ENCODE measurements at places on chromosomes 11 and 22.

- DNase-seq: no peak
Observed at GRCh38 chr22:27533105-27533745, 268.3 kb downstream of the MN1 start.

GRCh38 chr11:68973219-68973618, 7.6 kb downstream of the MRGPRD start:
- DNase-seq: no peak

GRCh38 chr11:121340032-121340580, 47.5 kb downstream of the SC5D start:
- DNase-seq: no peak

DNA sequence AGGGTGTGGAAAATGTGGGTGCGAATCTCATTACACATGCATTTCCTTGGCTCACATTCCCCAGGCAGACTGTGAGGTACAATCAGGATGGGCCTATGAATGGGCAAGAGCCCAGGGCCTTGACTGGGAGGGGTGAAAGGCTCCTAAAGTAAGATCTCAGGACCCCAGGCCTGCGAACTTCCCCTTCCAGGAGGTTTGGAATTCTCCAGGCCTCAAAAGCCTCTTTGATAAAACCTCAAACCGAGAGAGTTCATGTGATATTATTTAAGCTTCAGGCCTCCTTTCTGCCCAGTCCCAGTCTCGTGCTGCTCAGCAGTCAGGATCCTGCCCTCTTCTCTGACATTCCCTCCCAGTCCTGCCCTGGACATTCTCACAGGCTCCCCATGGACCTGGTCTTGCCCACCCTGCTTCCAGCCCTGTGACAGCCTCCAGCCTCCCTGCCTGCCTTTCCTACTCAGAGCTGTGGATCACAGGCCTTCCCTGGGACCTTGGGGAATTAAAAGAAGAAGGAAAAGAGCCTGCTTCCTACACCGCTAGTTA, 37.3 kb upstream of the TEAD1 start:
- no peak for DNase-seq

DNA sequence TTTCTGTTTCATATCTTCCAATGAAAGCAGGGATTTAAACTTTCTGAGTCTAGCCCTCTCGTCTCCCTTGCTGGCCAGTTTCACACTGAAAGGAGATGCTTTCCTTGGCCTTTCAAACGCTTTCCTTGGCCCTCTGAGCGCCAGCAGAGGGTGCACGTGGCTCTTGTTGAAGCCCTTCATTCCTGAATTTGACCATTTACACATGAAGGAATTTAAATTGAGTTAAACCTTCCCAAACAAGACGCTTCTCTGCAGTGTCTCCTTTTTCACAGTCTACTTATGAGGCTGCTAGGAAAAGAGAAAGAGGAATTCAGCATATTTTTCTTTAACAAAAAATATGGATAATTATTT, 21.6 kb downstream of the NNMT start:
- DNase-seq: no peak

DNA sequence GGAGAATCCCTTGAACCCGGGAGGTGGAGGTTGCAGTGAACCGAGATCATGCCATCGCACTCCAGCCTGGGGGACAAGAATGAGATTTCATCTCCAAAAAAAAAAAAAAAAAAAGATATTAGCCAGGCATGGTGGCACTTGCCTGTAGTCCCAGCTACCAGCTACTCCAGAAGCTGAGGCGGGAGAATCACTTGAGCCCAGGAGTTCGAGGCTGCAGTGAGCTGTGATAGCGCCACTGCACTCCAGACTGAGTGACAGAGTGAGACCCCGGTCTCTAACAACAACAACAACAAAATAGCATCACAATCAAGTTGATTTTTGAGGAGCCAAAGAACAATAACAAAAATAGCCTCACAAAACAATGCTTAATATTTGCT, 2.3 kb downstream of the PMM1 start:
- DNase-seq: no peak

DNA sequence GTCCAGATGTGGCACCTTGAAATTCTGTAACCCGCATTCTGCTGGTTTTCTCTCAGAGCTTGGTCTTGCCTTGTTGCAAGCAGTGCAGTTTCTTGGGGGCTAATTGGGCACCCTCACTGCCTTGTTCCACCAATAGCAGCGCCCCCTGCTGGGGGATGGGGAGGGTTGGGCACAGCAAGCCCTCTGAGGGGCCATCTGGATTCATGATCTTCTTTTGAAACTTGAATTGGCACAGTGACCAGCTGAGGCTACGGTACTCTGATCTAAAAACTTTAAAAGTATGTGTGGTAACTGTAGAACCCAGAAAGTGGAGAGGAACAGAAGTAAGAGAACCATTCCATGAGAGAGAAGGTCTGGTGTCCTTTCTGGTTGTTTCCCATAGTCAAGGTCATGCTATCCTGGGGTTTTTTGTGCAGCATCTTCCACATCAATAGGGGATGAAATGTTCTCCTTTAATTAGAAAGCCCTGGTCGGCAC, 64.2 kb downstream of the MED15 start:
- peak; percentile 61 for DNase-seq

DNA sequence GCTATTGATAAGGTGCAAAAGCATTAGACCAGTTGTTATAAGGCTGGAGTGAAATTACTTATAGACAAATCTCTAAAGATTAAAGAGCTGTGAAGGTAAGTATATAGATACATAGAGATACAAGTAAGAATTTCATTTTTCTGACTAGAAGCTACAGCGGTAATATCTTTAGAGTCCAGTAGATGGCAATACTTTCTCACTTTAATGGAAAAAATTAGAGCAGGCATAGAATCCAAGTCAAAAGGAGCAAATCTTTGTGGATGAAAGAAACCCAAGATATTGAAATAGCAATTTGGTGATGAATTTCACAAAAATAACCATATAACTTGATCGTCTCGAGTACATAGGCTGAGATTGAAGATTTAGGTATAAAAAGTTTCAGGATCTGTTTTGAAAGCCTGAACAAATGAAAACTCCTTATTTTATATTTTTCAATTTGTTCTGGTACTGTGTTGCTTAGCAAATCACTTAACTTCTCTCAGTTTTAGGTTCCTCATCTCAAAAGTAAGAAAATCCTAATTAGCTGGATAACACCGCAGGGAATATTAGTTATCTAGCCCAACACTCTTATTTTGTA, 81.9 kb downstream of the UVRAG start:
- no peak for DNase-seq

GRCh38 chr11:8006349-8006977, 19.3 kb downstream of the EIF3F start:
- DNase-seq: peak; percentile 29

DNA sequence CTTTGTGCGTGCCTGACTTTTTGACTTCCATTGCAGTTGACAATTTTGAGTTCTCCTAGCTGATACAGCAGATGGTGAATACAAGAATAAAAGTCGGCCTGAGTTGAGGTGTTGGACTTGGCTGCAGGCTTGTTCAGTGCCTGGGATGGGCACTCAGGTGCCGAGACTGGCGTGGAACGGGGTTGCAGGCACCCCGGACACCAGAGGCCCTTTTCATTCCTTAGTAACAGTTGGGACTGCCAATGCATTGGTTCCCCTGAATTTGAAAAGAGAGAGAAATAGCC, 1.3 kb downstream of the PHRF1 start:
- DNase-seq: no peak

GRCh38 chr11:24762076-24762475, 265.2 kb downstream of the LUZP2 start:
- no peak for DNase-seq

- no peak for DNase-seq
Observed at GRCh38 chr22:49660794-49661781, 166.6 kb downstream of the BRD1 start.

GRCh38 chr11:8785998-8786397, 103.4 kb downstream of the RPL27A start:
- DNase-seq: no peak

DNA sequence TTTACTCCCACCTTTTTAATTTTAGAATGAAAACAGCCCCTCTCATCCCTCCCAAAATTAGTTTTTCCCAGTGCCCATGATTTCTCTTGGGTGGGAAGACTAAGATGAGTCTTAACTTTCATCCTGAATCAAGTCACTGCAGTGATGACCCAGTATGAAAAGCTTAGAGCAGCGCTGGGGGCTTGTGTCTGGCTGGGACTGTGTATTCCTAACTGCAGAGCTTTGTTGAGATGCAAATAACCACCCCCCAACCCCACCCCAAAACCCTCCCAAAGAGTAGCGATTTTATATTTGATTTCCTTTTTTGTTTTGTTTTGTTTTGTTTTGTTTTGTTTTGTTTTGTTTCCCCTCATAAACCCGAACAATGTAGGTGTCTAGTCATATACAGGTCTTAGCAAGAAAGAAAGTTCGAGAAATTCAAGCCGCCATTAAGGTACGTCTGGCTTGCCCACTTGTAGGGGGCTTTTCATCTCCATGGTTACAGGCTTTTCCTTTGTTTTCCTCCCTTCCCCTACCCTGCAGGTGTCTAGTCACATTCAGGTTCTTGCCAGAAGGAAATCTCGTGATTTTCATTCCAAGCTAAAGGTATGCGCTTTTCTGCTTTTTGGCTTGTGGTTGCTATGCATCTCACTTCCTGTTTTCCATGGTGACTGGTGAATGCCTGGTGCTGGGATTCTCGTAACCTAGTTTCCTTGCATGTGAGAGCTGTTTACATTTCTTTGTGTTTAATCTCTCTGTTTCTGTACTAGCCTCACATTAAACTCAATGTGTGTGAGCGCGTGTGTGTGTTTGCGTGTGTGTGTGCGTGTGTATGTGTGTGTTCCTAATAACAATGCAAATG, 144.6 kb upstream of the RASSF10 start:
- DNase-seq: no peak

GRCh38 chr11:76455331-76455730, 10.5 kb downstream of the EMSY start:
- DNase-seq: no peak

GRCh38 chr11:16987205-16987568, 27.0 kb downstream of the PLEKHA7 start:
- DNase-seq: no peak

DNA sequence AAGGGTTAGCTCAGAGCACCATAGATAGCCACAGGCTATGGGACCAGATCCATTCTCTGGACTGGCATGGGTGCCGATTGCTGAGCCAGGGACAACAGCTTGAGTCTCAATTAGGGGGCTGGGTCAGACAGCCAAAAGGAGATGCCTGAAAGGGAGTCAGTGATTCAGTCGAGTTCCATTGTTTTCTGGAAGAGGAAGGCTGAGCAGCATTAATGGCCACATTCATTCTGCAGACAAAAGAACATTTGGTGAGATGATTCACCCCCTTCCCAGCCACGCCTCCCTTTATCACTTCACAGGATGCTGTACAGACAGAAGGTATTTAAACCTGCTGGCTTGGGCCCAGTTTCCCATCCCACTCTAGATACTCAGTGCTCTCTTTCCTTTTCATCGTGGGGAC, 131.9 kb downstream of the ADAMTS15 start:
- DNase-seq: no peak

GRCh38 chr11:89279176-89279575, 101.5 kb downstream of the TYR start:
- DNase-seq: no peak

GRCh38 chr11:57116654-57117053, 65.1 kb upstream of the LRRC55 start:
- DNase-seq: no peak

DNA sequence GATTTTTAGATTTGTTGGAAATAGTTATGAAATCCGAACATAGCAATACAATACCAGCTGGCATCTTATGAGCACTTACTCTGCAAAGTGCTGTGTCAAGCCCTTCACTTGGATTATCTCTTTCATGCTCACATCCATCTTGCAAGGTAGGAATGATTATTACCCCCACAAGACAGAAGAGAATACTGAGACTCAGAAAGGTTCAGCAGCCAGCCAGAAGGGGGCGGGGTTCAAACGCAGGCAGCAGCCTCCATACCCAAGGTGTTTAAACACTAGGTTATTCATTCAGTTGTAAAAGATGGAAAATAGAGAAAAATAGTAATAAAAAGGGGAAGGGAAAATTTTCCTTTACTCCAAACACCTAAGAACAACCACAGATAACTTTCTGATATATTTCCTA, 158.5 kb downstream of the CCDC34 start:
- DNase-seq: no peak

DNA sequence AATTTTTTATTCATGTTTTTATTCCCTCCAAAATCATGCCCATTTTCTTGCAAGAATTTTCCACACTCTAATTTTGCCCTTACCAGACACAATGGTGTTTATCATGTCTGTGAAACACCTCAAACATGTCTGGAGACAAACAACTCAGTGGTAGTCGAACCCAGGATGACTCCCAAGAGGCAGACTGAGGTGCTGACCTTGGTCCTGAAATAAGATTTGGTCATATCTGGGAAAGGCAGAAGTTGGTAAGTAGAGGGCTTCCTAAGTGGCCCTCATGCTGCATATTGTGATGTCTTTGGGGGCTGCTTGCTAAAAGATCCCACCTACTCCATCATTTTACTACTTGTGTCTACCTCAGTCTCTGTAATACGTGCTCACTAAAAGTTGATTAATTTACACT, 369.4 kb upstream of the ISX start:
- DNase-seq: no peak

- no peak for DNase-seq
Observed at GRCh38 chr11:104968856-104969776, 742 bp upstream of the CASP4 start.

GRCh38 chr22:38108561-38109319, 1.7 kb downstream of the BAIAP2L2 start:
- DNase-seq: no peak

DNA sequence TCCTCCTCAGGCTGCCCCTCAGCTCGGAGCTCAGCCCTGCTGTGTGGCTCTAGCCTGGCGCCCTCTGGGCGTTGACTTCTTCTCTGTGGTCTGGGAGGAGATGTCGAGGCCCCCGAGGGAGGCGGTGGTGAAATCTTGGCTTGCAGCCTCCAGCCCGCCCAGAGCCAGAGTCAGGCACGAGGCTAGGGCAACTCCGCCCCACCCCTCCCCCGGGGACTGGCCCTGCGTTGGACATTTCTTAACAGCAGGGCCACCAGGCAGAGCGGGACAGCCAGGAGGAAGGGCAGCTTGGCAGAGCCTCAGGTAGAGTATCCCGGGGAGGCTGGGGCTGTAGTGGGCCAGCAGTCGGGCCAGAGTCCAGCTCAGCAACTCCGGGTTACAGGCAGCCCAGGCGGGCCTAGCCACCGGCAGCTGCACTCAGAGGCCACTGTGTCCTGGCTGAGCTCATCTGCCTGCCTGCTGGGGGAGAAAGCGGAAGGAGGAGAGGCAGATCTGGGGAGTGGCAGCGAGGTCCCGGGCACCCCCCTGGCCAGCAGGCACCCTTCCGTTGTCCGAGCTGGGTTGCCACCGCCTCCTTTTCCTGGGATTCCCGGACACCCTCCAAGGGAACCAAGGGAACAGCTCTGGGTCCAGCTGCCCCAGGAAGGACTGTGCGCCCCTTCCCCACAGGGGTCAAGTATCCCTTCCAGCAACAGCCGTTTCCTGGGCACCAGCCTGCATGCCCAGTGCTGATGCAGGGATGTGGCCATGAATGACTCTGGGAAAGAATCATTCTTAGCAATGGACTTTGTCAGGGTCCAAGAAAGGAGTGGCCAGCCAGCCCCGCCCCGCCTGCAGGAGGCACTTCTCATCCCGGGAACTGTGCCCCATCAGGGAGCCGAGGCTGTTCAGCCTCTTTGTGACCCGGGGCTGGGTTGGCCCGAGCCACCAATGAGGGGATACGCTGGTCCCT, at the start of gene ALDH3B1:
Gene ALDH3B1, plus strand, starts transcription at position 238 of the 952 bp plus-strand sequence. CDS start 4,971 bp downstream, outside the sequence.
- DNase-seq: no peak
